ENCODE measurements at places on chromosomes 16 and 17. TPM values are rescaled to one million over a fixed set of nuclear protein-coding genes. Genes with fewer than 3 reads are reported as not detected.
A peak's percentile ranks its signal among the peaks of the same experiment; 100 is the strongest.

GRCh38 chr17:2705263-2705662 lies 6.3 kb downstream of the CLUH start:
- DNase-seq = no peak

GRCh38 chr16:84919708-84920107 lies 91.6 kb downstream of the ZDHHC7 start:
- DNase-seq = no peak

The CDR2L gene
- total RNA-seq = 59.4 TPM

DNA sequence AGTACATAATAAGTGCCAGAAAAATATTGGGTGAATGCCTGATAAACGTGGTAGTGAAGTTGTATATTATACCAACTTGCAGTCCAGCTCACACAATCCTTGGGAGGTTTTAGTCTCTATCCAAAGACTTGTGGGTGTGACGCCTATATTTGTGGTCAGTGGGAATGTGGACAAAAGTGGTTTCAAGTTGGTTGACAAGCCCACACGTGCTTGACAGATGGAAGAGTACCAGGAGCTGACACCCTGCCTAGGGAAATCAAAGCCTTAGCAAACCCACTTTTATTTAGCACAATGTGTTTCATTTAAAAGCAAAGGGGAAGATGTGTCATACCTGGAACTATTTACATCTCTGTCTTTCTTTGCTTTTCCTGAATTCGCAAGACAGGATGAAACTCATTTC lies 79.0 kb downstream of the CA10 start:
- DNase-seq = no peak

GRCh38 chr16:12340151-12340733 lies 363.7 kb downstream of the SNX29 start:
- DNase-seq = no peak

DNA sequence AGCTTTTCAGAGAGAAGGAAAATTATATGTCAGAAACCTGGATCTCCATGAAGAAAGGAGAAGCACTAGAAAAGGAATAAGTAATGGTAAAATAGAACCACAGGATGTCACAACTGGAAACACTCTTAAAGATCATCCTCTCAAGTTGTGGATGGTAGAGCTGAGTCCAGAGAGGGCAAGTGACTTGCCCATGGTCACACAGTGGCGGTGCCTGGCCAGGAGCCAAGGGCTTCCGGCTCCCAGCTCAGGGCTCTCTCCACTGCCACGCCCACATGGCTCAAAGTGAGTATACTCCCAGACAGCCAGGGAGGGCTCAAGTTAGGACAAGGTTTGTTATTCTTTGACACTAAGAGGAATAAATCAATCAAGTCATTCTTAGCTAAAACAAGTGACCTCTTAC lies 159.8 kb downstream of the COPRS start:
- DNase-seq = no peak

GRCh38 chr17:4735876-4736651 lies 3.6 kb upstream of the ZMYND15 start:
- no peak for DNase-seq

The RBFOX1 gene
- 30.5 TPM for total RNA-seq

- peak; percentile 81 for DNase-seq
Measured at GRCh38 chr17:28547623-28548416, 4.6 kb downstream of the UNC119 start.

- DNase-seq = no peak
Measured at GRCh38 chr16:920051-920681, 50.6 kb downstream of the LMF1 start.

The HOXB7 gene
- total RNA-seq = 0.64 TPM

The GPR139 gene
- not detected for total RNA-seq

GRCh38 chr17:10119203-10120108 lies 79.0 kb downstream of the GAS7 start:
- no peak for DNase-seq

The ICAM2 gene
- total RNA-seq = not detected

DNA sequence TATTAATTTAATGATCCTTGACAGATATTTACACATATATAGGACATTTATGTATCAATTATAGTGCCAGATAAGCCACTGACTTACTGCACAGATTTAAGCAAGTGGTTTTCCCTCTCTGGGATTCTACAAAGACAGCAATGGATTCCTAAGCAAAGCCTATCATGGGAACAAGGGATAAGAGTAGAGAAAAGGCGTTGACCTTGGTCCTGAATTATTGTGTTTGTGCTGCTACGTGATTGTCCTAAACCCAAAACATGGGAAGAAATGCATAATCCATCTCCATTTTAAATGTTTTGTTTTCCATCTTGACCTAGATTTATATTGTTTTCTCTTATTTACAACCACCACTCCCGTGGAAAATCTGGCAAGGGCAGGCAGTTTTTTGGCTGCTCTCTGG lies 14.0 kb downstream of the SLFN11 start:
- DNase-seq = no peak

The FAM83G gene
- 2.0 TPM for total RNA-seq

DNA sequence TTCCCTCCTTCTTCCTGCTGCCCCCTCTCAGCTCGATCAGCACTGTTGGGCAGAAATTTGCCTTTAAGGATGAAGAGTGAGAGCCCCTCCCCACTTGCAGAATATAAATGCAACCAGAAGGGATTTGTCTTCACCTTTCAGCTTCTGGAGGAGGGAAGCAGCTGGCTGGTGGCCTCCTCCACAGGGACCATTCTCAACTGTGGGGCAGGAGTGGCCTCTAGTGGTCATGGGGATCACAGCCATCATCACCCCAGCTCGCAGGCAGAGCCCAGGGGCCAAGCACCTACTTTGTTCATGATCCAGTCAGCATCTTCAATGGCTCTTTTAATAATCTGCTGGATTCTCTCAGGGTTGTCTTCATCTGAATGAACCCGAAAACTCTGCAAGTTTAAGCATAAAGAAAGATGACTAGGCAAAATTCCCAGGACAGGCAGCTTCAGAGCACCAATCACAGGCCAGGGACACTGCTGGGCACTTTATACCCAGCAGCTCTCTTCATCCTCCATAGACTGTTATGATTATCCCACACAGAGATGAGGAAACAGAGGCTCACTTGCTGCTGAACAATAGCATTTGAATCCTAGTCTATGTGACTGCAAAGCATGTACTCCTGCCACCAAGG lies 13.1 kb downstream of the LYRM9 start:
- DNase-seq = peak; percentile 82

- no peak for DNase-seq
Measured at GRCh38 chr16:31362476-31363405, 7.8 kb downstream of the ITGAX start.

DNA sequence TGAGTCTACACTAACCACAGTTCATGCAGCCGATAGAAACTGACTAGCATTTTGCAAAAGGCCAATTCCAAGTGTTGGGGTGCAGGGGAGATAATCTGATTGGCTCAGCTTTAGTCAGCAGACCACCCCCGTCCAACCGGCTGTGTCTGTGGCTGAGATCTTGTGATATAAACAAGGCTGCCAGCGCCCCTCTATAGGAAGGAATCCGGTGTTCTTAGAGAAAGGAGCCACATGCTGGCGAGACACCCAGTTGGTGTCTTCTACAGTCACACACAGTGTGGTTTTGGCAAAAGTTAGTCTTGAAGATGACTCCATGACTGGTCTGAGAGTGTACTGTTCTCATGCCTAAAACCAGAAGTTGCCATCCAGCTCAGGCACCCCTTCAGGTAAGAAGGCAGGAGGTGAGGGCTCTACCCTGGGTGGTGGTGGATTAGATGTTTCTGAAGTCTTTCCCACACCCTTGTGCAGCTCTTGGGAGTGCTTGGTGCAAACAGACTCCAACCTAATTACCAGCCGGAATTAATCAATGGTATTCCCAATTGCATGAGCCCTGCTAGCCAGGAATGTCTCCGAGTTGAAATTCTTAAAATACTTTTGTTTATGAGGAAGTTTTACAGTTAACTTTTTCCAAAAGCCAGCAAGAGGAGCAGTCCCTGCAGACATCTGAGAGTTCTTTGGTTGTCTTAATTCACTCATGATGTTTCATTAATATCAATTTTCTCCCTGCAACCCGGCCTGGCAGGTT lies 172.3 kb upstream of the IRX6 start:
- DNase-seq = no peak

DNA sequence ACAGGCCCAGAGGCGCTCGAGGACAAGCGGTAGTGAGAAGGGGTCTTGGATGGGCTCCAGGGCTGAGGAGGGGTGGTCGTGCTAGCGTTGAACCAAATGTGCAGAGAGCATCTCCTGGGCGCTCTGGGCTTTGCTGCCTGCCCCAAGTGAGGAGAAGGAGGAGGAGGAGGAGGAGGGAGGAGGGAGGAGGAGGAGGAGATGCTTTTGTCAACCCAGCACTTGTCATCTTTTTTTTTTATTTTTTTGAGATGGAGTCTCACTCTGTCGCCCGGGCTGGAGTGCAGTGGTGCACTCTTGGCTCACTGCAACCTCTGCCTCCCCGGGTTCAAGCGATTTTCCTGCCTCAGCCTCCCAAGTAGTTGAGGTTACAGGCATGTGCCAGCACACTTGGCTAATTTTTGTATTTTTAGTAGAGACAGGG lies 59.8 kb downstream of the PGS1 start:
- no peak for DNase-seq

GRCh38 chr16:81492311-81492761 lies 47.7 kb downstream of the CMIP start:
- no peak for DNase-seq

The CNTD1 gene
- total RNA-seq = not detected

DNA sequence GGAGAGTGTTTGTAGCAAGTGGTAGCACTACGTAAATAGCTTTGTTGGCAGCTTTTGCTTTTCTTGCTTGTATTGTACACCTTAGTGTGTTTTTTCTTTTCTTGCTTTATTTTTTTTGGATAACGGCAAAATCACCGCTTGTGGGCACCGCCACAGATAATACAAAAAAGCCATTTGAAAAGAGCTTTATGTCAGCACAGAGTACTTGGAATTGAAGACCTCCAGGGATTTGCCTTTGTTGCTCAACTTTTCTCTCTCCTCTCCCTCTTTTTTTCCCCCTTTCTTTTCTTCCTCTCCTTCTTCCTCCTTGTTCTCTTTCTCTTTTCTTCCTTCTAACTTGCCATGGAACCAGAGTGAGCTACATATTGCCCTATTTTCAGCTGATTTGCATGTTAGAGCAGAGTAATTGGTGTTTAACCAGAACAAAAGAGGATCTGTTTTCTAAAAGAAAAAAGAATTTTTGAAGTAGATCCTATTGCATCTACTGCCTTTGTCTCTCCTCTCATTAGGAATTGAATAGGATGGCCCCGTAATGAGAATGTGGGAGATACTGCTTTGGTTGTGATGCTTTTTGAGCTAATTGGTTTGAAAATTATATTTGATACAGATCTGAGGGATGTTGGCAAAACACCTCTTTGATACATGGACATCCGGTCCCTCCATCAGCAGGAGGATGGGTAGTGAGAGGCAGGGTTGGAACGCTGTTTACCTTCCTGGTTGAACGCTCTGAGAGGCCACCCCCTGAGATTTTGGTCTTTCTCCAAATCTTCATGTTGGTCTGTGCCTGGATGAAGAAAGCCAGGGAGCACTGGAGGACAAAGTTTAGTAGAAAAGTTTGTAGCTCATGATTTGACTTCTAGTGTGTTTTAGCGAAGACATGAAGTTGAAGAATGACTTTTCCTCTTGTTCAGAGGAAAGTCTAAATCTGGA lies 85.6 kb downstream of the MSI2 start:
- DNase-seq = no peak

DNA sequence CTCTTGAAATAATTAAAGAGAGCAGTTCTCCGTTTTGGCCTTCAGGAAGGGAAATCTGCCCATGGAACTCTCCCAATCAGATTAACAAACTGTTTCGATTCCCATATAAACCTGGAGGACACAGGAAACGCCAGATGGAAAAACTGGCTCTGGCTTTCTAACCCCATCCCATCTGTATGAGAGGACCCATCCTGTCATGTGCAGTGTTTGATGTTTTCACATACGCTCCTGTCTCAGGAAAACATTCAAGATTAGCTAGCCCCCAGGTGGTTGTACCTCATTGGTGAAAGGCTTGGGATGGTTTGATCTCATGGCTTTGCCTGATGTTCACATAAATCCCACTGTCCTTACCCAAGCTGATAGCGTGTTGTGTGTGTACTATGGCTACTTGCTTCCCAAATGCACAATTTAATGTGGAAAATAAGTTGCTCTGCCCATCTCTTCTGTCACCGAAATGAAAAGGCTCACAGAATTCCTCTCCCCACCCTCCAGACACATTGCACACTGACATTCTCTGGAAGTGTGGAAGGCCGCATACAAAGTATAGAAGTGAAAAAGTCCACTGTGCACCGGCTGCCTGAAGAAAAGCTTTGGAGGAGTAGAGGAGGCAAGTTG lies 18.2 kb upstream of the ERN1 start:
- no peak for DNase-seq

The KRTAP4-5 gene
- not detected for total RNA-seq
